Glutamatergic neuron (in vitro differentiated cells): ENCODE measurements at places on chromosomes 5 and 9. TPM values are rescaled to one million over a fixed set of nuclear protein-coding genes. Genes with fewer than 3 reads are reported as not detected.

- DNase-seq = no peak
- no peak overlapping the region for H3K4me3 ChIP-seq
- peaks cover 2% of the 10 kb centered on the region for H3K27me3 ChIP-seq
- H3K27ac ChIP-seq = peak overlapping the region; percentile 50
Observed at GRCh38 chr5:122400341-122400740, 88.3 kb downstream of the SNCAIP start.

The TMEM174 gene
- total RNA-seq = not detected

The KLF9 gene
- 0.25 TPM for total RNA-seq

The CDKN2B-AS1 gene
- total RNA-seq = not detected

The DOCK2 gene
- total RNA-seq = 0.66 TPM
